ENCODE measurements at places on chromosomes 11 and 22.

DNA sequence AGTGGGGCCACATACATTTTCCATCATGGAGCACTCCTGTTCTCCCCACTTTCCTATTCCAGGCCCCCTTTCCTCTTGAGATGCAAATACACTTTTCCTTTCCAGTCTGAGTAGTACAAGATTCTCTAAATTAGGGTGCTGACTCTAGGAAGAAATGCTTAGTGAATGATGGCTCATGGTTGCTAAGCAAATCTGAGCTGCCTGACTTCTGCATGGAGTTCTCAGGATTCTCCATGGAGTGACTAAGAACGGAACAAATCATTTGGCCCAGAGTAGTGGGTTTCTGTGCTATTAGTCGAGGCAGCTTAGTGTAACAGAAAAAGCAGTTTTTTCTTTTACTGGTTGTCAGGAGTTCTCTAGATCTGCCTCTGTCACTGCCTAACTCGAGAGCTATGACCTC is 65.4 kb upstream of the NTM start:
- no peak for DNase-seq

DNA sequence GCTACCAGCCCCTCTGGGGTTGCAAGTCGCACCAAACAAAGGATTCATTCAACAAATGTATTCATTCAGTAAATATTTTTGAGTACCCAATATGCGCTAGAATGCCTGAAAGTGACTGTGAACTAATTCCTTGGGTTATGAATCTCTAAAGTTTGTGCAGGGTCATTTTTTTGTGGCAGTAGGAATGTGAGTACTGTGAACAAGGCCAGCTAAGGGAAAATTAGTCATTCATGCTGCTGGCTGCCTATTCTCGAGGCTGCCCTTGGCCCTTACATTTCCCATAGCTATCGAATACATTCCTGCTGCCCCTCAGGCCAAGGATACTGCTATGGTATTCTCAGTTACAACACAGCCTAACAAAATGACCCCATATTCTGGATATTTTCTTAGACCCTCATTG is 141.6 kb downstream of the TRPC6 start:
- DNase-seq = no peak

DNA sequence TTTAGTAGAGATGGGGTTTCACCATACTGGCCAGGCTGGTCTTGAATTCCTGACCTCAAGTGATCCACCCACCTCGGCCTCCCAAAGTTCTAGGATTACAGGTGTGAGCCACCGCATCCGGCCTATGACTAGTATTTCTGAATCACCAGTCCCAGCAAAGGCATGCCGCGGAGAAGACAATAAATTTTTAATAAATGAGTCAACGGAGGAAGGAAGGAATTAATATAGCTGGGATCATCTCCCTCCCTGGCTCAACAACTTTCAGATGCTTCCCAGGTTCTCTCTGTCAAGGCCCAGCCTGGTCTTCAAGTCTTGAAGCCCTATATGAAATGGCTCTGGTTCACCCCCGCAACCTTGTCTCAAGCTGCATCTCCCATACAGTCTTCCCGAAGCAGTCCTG is 45.7 kb downstream of the CYTH4 start:
- DNase-seq = no peak

DNA sequence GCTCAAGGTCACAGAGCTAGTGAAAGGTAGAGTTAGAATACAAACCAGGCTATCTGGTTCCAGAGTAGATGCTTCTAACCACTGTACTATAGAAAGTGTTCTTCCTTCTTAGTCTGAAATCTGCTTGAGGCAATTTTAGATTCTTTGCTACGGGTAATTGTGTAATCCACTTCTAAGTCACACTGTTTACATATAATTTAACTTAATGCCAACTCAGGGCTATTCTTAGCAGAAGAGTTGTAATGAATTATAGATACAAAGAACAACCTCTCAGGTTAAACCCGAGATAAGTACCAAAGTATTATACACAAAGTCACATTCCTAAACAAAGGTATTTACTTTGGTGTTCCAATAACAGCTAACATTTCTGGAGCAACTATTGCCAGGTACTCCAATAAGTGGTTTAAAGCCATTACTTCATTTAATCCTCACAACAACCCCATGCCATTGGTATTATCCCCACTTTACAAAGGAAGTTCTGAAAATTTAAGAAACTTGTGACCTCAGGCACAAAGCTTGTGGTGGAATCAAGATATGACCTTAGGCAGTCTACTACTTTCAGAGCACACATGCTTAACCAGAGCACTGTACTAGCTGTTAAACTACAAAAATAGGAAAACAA is 31.1 kb upstream of the DDI1 start:
- DNase-seq = no peak

DNA sequence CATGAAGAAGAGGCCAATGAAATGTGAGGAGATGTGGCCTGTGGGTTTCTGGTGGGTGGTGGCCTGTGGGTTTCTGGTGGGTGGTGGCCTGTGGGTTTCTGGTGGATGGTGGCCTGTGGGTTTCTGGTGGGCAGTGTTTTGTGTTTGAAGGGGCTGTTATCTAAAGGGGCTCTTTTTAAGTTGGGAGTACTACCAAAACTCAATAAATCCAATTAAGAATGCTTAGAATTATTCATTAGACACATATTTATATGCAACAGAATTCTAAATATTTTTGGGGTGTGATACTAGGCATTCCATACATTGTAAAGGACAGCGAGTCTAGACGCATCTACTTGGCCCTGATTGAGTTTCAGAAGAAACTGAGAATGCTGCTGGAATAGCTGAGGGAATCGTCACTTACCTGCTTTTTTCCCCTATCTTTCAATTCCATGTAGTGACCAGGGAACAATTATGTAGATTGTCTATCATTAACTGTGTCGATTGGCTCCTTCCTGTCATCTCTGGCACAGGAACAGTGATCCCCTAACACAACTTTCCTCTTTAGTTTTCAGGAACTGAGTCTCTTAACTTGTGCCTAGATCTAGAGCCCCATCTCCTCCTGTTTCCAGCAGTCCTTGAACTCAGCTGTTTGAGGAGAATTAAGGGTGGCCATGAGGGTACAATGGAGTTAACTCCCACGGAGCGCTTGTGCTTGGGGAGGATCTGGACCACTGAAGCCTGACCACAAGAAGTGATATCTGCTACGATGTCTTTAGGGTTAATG is 37.3 kb upstream of the TOP3B start:
- DNase-seq = no peak

DNA sequence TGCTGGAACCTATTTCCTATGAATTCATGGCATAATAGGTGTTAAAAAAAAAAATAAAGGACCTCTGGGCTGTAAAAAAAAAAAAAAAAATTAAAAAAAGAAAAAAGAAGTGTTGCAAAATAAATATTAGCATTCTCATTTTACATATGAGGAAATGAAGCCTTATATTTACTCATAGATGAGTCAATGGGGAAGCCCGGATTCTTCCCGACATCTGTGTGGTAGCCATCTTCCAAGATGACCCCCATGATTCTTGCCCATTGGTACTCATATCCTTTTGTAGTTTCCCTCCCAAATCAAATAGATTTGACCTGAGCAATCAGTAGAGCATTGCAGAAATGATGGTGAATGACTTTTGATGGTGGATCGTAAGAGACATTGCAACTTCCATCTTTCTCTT is 3.0 kb upstream of the SWAP70 start:
- DNase-seq = no peak

DNA sequence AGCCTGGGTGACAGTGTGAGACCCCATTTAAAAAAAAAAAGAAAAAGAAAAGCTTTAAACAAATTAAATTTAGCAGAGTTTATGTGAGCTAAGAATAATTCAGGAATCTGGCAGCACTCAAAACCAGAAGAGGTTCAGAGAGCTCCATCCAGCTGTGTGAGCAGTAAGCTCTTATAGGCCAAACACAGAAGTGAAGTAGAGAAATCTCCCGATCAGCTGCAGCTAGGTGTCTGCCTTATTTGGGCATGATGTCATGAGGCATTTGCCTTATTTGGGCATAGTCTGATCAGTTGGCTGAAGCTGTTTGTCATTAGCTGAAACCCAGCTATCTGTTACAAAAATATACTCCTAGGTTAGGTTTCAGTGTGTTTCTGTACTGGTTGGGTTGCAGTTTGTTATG is 8.2 kb downstream of the MS4A15 start:
- no peak for DNase-seq

DNA sequence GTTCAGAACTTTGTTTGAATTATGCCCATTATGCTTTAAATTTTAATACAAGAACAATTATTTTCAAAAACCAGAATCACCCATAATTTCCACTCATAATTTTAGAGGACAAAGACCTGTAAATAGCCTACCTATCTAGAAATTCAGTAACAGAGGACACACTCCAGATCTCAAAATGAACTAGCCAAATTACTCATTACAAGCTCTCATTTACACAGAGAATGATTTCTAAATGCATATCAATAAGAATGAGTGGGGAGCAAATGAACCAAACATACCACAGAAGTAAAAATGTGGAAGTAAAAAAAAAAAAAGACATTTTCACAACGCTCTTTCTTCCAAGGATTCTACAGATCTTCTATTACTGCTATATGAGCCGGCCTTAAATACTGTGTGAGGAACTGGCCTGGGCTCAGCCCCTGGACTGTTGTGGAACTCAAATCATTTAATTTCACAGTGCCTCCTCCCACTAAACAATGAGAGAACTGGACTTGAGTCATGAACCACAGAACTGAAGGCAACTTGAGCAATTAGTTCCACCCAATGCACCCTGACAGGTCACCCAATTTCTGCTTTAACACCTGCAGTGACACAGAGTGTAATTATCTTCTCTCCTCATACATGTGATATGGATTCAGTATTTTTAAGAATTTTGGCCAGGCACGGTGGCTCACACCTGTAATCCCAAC is 8.0 kb downstream of the MRTFA start:
- no peak for DNase-seq
